Heart left ventricle (tissue), 16 donors: ENCODE measurements at places on chromosomes 13 and 19. TPM values are rescaled to one million over a fixed set of nuclear protein-coding genes. Genes with fewer than 3 reads are reported as not detected.
A peak's percentile ranks its signal among the peaks of the same experiment; 100 is the strongest.

DNA sequence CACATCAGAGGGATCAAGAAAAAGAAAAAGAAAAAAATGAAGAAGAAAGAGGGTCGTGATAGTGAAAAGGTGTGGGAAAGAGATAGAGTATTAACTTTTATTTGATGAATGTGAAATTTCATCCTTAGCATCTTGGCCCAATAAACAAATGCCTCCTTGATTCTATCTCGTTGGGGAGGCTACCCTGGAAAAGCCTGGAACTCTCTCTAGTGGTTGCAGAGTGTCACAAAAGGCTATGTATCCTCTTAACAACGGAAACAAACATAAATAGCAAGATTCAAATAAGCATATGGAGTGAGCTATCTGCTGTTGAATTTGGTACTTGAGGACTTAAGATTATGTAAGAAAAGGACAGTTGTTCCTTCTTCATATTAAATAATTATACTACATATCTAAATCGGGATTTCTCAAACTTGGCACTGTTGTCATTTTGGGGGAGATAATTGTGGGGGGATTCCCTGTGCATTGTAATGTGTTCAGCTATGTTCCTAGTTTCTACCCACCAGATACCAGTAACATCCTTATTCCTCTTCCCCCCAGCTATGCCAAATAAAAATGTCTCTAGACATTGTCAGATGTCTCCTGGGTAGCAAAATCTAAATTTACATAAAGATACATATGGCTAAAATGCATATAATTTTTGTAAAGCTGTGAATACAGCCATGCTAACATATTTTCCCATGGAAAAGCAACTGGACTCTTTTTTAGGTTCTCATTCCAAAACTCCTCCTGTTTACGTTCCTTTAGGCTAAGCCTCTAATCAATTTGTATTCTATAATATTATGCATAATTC, 557.2 kb downstream of the DCT start:
- no peak for DNase-seq

DNA sequence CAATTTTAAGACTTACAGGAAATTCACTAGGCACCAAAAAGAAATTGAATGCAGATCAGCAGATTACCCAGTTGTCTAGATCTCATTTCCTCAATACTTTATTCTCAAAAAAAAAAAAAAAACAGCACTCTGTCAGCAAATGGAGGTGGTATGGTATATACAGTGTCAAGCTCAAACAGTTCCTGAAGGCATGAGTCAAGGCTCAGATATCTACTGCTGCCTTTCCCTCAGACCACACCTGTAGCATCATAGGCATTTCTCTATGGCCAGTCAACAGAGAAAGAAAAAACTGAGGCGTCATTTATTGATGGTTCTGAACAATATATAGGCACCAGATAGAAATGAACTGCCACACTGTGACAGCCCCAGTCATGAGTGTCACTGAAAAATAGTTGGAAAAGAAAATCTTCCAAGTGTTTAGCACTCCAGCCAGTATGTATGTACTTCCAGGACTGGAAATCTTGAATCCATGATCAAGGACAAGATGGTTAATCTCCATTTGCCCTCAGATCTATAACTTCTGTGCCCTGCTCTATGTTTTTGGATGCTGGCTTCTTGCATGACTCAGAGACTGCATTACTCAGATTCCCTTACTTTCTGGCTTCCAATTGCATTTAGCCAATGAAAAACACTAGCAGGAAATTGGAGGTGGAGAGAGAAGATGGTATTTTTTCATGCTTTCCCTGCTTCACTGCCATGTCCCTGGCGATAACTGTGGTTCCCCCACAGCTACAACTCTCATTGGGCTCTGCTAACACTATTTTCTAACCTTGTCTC, 8.4 kb upstream of the COG3 start:
- DNase-seq: no peak

GRCh38 chr13:40589285-40590109, 76.9 kb downstream of the FOXO1 start:
- peak; percentile 65 for DNase-seq

- no peak for DNase-seq
Observed at GRCh38 chr19:39190768-39191167, 6.0 kb upstream of the NCCRP1 start.

GRCh38 chr13:99041788-99042187, 63.9 kb upstream of the DOCK9 start:
- no peak for DNase-seq

- DNase-seq: peak; percentile 70
Observed at GRCh38 chr19:9986787-9987281, 23.5 kb downstream of the COL5A3 start.

GRCh38 chr19:45245334-45245787, at the start of gene EXOC3L2:
Gene EXOC3L2 (minus strand): TSS chr19:45245407. CDS start chr19:45239045, 6,362 bp downstream.
- peak; percentile 60 for DNase-seq

GRCh38 chr19:33796164-33796875, at the start of gene KCTD15:
Gene KCTD15 (plus strand): TSS chr19:33796870. CDS start chr19:33800455, 3,585 bp downstream.
- DNase-seq: peak; percentile 43

DNA sequence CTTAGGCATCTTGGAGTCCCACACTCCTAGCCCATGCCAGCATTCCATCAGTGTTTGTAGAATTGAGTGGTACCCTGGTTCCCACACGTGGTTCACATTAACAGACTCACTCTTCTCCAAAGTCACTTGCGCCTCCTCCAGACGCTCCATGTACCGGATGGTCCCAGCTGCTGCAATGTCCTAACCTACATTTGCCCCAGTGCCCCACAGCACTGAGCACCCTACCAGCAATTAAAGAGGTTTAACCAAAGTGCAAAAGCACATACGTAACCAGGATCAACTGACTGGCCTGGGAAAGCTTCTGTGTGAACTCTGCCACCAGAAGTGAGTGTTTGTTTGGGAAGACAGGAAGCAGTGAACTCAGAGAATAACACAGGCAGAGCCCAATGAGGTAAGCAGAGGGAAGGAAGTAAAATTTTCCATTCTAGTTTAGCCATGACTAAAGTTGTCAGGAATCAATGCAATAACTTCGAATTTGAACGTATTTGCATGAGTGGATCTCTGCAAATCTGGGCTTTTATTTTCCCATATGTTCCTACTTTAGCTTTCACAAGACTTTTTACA, 7.3 kb upstream of the MEDAG start:
- DNase-seq: no peak

DNA sequence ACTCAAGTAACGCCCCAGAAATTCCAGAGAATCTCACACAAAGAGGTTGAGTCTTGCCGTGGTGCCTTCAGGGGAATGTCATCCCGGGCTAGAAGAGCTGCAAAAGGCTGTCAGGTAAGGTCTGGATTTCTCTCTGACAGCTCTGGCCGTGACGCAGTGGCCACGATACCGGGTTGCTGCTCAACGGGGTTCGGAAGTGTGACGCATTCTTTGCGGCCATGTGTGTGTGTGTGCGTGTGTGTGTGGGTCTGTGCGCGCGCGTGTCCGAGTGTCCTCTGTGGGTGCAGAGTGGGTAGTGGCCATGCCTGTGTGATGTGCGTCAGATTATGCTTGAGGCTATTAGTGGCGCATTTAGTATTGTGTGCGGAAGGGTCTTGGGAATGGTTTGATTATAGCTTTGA, 306 bp downstream of the ZNF540 start:
- peak; percentile 76 for DNase-seq

GRCh38 chr13:32905864-32906180, 110.4 kb upstream of the KL start:
- DNase-seq: peak; percentile 31

The HSPH1 gene
- 52.4 TPM for total RNA-seq

The TEKTIP1 gene
- 0.63 TPM for total RNA-seq

The ZNF358 gene
- total RNA-seq: 62.8 TPM

The TYROBP gene
- 31.1 TPM for total RNA-seq

The ETHE1 gene
- total RNA-seq: 27.6 TPM
